HTR-8/SVneo (cell line): ENCODE measurements at places on chromosomes 6 and 20.

DNA sequence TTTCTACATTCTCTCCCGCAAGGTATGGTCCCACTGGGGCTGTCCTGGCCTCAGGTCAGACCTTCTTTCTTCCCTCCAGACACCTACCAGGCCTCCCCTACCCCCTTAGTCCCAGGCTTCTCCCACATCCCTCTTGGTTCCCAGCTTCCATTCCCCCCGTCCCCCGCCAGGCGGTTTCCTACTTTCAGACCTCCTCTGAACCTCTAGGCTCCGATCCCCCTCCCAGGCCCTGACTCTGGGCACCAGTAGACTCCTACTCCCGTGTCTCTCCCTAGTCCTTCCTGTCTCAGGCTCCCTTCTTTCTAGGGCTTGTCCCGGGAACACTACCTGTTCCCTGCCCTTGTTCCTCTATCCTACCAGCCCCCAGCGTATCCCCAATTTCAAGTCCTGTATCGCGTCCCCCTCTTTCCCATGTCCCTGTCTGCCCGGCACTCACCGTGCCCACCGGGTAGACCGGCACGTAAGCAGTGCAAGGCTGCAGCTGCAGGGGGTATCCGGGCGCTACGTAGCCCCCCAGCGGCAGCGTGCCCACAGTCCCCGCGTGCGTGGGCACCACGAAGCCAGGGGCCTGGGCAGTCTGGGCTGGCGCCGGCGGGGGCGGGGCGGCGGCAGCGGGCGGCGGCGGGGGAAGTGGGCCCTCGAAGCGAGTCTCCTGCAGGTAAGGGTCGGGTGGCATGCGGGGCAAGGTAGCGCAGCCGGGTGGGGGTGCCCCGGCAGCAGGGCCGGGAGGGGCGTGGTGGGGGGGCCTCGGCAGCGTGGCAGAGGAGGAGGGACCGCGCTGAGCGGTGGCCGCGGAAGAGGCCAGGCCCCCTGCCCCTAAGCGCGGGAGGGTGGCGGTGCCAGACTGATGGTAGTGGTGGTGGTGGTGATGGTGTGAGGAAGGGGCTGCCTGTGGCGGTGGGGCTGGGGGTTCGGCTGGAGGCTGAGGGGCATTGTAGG, 1.5 kb downstream of the PRRT1 start:
- no peak for DNase-seq

DNA sequence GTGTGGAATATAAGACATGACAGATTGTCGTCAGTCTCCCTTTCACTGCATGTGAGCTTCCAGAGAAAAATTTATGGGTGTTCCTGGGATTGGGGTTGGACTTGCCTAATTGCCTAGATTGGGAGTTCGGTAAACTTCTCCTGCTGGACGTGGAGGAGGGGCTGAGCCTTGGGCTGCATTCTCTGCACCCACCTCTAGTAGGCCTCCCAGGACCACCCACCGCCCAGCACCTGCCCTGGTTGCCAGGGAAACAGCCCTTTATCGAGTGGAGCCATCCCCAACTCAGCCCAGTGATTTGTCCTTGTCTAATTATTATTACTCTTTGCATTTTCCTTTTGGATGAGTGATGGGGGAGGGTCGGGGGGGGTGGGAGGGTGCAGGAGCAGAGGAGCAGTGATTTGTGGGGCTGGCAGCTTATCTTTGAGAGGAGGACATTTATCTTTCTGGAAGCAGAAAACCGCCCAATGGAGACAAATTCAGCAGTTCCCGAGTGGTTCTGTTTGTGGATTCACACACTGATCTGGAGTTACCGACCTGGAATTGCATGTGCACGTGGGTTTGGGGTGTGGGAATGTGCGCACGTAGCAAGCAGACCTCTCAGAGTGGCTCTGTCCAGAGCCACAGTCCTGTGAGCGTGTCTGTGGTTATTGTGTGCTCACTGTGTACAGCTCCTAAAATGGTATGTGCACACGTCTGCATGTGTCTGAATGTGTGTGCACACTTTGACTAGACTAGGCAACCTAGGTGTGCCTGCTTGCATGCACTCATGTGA, 104.5 kb downstream of the DHX35 start:
- no peak for DNase-seq

GRCh38 chr6:125363039-125363823, 61.5 kb upstream of the HDDC2 start:
- peak; percentile 32 for DNase-seq

- DNase-seq = no peak
These were observed 167.1 kb upstream of the ATXN1 start for GRCh38 chr6:16928387-16928786.

GRCh38 chr6:135922746-135923145, 71.2 kb downstream of the PDE7B start:
- no peak for DNase-seq

GRCh38 chr6:24943774-24944173, 8.0 kb upstream of the RIPOR2 start:
- DNase-seq = no peak

DNA sequence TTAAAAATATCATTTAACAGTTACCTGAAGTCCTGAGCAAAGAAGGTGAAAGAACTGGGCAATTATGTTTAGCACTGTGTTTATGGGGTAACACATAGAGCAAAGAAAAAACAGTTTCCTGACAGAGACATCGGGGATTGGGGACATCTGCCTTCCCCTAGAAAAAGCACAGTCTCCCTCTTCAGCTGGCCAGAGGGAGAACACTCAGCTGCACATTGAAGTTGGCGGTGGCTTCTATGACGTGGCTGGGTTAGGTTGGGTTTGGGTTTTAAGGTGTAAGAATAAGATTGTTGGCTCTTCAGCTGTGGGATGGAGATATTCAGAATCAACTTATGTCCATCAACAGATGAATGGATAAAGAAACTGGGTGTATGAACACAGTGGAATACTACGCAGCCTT, 124.0 kb upstream of the DTNBP1 start:
- DNase-seq = no peak

GRCh38 chr20:33933469-33933909, 60.2 kb upstream of the RALY start:
- peak; percentile 48 for DNase-seq

DNA sequence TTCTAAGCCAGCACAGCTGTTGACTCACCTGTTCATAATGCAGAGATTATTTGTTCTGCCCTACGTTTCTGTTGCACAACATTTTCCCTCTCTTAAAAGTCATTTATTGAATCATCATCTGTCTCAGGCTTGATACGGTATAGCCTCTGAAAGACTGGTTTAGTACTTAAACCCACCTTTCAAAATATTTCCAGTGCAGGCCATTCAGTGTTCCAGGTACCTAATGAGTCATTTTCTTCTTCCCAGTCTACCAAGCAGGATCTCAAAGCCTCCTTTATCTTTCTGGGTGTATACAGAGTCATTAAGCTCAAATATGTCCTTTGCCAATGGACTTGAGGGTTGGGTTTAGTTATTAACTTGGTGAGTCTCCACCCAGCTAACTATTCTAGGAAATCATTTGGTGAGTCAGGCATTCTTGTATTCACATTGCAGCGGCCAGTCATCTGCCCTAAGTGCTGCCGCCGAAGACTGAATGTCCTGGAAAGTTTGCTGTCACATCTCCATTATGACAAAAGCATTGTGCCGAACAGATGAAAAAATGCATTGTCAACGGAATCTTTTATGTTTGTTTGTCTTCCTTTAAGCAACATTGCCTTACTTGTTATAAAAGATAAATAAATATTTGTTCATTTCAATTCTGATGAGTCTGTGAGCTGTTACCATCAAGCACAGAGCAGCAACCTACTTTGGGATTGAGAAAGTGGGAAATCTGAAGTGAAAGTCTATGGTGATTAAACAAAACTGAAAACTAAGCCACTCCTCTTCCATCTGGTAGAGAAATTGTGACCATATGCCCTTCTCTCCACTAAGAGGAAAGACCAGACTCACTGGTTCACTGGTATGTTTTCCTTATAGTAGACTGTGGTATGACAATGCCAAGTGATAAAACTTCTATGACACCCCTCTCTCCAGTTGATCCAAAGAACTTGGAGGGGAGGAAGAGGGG, 14.3 kb upstream of the FAM135A start:
- peak; percentile 12 for DNase-seq

DNA sequence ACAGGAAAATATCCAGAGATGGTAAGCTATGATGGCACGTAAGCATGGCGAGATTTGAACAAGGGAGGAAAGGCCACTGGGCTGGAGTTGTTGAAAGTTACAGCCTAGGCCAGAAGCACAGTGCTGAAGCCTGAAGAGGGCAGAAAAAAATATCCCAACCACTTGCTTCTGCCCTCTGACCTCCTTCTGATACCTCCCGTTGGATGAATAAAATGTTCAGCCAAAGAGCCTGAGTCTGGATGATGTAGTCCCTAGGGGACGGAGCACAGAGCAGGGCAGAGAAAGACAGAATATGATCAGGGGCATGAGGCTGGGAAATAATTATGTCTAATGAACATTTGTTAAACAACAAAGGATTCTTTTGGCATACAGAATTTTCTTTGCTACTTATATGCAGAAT, 19.7 kb downstream of the KLHL31 start:
- DNase-seq = no peak

- DNase-seq = no peak
These were observed 264.8 kb downstream of the SLC35F1 start for GRCh38 chr6:118171852-118172251.
